Activated CD4-positive, alpha-beta T cell treated with anti-CD3 and anti-CD28 coated beads for 24 hours (primary cell): ENCODE measurements at places on chromosomes 3 and 15.

GRCh38 chr3:119357190-119357589 lies 63.0 kb downstream of the ARHGAP31 start:
- no peak for DNase-seq

- no peak for DNase-seq
These were observed 34.4 kb upstream of the GLCE start for GRCh38 chr15:69126054-69126469.

GRCh38 chr3:172614340-172615274 lies 91.4 kb upstream of the TNFSF10 start:
- DNase-seq, result no peak

DNA sequence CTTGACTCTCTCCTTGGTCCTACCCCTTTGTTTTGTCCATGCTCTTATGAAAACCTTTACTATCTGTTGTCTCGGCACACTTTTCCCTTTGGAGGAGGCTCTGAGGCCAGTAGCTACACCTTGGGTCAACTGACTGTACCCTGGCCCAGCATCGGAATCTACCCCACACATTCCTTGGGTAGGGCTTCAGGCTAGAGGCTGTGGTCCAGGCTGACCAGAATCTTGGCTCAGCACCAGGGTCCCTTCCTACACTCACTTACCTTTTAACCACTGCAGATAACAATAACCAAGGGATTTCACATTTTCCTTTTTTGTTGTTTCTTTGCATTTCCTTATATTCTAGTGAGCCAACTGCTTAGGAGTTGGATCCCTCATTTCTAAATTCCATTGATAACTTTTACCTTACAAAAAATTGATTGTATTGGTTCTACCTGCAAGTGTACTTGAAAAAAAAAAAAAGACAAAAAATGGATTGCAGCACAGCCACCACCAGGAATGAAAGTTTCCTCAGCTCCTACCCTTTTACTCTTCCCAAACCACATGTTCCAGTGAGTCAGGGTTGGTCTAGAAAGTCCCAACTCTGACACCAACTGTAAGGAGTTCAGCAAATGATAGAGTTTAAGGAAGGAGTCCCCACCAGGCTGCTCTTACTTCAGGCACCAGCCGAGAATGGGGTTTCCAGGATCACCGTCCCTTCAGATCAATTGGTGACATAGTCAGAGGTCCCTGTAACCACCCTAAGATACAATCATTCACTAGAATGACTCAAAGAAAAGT lies 95.6 kb downstream of the FBLN2 start:
- DNase-seq, result no peak

- no peak for DNase-seq
These were observed 76.0 kb upstream of the DCBLD2 start for GRCh38 chr3:98977520-98977919.

DNA sequence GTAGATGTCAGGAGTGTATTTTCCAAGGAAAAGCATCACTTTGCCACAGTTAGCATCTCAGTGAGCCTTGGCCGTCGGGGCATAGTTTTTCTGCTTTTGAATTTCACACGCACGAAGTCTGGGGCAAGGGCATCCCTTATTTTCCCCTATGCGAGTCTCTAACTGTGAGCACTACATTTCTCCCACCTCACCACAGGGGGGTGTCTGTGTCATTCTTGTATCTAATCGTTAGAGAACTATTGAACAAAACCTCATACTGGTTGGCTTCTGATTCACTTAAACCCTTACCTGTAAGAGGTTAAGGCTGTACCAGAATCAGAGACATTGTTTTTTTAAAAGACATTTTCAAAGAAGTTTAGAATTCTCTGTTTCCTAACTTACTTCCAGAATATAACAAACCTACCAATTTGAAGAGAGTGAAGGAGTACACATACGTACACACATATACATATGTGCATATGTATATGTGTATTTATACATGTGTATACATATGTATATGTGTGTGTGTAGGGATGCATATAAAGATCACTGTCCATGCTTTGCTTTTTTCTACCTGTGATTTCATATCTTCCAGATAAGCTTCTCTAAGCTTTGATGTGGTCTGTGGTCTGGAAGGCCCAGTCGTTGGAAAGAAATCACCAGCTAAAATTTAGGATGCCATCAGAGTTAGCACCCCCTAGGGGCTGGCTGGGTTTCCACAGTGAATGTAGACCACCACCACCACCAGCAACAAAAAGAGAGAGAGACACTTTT lies 49.4 kb downstream of the MYZAP start:
- DNase-seq, result no peak

DNA sequence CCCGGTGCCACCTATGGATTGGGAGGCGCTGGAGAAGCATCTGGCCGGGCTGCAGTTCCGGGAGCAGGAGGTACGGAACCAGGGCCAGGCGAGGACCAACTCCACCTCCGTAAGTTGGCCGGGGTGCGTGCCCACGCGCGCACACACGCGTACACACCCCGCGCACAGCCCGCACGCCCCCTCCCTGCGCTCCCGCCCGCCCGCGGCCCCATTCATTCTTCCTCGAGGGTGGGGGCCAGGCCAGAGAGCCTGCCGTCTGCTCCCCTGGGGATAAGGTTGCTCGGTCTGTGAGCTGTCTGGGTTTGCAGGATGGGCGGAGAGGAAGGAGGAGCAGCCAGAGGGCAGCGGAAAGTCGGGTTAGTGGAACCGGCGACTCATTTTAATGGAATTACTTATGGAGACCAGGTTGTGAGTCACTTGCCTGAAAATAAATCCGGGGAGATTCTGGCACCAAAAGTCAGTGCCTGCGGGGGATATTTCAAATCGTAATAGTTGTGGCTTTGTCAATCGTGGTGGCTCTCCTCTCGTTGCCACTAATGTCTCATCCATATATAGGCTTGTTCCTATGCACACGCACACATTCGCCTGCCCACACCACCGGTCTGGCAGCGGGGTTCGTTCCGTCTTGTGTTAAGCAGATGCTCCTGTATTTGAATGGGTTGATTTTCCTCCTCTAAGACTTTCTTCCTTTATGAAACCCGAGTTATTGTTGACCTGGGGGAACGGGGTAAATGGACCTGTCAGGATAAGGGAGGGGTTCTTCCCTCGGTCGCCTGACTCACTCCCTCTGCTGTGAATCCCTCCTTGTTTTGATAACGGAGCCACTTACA lies 223.4 kb upstream of the IL12A start:
- no peak for DNase-seq
